Activated CD4-positive, alpha-beta T cell treated with anti-CD3 and anti-CD28 coated beads, Interleukin-2, amount 50 U/mL, for 48 hours (primary cell): ENCODE measurements at places on chromosomes 4 and X.

DNA sequence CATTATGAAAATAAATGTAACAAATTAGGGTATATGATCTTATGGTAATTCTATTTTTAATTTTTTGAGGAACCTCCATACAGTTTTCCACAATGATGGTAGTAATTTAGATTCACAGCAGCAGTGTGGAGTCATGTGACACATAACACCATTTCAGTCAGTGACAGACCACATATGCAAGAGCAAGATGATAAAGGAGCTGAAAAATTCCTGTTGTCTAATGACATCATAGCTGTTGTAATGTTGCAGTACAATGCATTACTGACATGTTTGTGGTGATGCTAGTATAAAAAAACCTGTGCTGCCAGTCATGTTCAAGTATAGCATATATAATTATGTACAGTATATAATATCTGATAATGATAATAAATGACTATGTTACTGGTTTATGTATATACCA is 28.5 kb downstream of the EMCN start:
- no peak for DNase-seq

DNA sequence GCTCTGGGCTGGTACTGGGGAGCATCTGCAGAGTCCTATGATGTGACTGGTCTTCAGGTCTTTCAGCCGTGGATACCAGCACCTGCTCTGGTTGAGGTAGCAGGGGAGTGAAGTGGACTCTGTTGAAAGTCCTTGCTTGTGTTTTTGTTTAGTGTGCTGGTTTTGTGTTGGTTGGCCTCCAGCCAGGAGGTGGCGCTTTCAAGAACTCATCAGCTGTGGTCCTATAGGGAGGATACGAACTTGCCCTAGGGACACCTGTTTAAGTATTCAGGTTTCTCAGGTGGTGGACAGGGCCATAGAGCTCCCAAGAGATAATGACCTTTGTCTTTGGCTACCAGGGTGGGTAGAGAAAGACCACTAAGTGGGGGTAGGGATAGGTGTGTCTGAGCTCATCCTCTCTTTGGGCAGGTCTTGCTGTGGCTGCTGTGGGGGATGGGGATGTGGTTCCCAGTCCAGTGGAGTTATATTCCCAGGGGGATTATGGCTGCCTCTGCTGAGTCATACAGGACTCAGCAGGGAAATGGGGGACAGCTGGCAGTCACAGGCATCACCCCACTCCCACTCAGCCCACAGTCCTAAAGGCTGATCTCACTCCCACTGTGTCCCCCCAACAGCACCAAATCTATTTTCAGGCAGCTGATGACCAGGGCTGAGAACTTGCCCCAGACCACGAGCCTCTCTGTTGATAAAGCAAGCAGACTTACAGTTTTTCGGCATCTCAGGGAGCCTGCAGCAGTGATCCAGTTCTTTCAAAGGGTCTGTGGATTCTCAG is 24.1 kb downstream of the MSMO1 start:
- DNase-seq = no peak

GRCh38 chr4:186121057-186121456 is 16.6 kb downstream of the FAM149A start:
- no peak for DNase-seq

- DNase-seq = no peak
These were observed 38.7 kb downstream of the COL25A1 start for GRCh38 chr4:109263721-109264120.

GRCh38 chrX:20116087-20116576 is 575 bp downstream of the MAP7D2 start:
- no peak for DNase-seq

- no peak for DNase-seq
These were observed 70.3 kb downstream of the WFS1 start for GRCh38 chr4:6339818-6340445.

- no peak for DNase-seq
These were observed 573.8 kb upstream of the NDST4 start for GRCh38 chr4:115687052-115687755.

GRCh38 chrX:133523081-133523487 is 107.8 kb upstream of the GPC4 start:
- DNase-seq = no peak

GRCh38 chr4:87007528-87008446 is 73.0 kb downstream of the AFF1 start:
- peak; percentile 60 for DNase-seq

GRCh38 chrX:50407976-50408375 is 62.6 kb downstream of the DGKK start:
- DNase-seq = no peak

GRCh38 chr4:165828928-165829327 is 44.1 kb upstream of the TLL1 start:
- no peak for DNase-seq

- DNase-seq = no peak
These were observed 868 bp downstream of the AFAP1 start for GRCh38 chr4:7938609-7939376.

DNA sequence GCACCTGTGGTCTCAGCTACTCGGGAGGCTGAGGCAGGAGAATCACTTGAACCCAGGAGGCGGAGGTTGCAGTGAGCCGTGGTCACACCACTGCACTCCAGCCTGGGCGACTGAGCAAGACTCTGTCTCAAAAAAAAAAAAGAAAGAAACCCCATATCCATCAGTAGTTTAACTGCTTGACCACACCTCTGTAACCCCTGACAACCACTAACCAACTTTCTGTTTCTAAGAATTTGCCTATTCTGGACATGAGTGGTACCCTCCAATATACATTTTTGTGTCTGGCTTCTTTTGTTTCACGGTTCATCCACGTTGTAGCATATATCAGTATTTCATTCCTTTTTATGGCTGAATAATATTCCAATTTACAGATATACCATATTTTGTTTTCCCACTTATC is 9.1 kb downstream of the PPAT start:
- DNase-seq = no peak

DNA sequence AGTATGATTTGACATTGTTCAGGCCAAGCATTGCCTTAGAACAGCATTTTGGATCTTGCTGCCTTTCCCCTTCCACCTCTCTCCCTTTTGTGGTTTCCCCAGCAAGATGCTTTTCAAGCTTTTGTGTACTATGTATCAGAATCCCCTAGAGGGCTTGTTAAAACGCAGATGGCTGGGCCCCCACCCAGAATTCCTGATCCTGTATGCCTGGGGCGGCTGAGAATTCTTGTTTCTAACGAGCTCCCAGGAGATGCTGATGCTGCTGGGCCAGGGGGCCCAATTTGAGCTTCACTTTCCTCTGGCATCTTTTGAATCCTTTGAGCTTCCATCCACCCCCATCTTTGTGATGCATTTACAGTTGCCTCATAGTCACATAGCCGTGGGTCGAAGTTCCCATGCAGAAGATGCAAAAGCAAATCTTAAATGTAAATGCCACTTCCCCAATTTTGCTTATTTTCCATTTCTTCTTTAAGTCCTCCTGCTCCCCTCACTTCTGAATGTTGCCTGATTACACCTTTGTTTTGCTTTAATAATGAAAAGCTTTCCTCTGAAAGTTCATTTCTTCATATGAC is 18.5 kb downstream of the HCCS start:
- no peak for DNase-seq

GRCh38 chr4:16133406-16133805 is 49.6 kb upstream of the PROM1 start:
- DNase-seq = no peak

DNA sequence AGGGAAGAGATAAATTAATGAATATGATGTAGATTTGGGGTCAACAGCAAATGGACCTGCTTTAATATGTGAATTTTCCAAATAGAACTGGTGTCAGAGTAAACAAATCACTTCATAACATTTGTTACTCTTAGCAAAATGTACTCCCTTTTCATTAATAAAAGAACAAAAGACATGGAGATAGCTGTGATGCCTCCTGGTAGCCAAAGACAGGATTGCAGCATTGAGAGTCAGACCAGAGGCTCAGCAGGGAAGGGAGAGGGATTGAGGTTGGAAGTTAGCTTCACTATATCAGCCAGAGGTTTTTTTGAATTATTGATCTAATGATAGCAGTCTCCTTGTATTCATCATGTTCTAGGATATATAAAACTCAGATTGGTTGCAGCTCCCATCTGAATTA is 17.4 kb upstream of the RAB40A start:
- no peak for DNase-seq

DNA sequence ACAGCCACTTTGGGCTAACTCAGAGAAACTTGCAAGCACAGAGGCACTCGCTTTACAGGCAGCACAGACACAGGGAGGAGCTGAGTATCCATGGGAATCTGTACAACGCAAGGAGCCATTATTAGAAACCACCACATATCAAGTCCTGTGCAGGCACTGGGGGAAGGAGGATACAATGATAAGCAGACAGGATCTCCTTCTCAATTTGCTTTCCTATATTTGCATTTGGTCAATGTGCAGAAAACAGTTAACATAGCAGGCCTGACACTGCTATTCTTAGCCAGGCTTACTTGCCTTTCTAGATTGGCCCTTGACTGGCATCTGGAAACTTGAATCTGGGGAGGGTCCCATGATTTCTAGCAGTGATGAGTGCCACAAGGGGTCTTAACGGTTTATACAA is 65.8 kb downstream of the TEC start:
- DNase-seq = no peak

DNA sequence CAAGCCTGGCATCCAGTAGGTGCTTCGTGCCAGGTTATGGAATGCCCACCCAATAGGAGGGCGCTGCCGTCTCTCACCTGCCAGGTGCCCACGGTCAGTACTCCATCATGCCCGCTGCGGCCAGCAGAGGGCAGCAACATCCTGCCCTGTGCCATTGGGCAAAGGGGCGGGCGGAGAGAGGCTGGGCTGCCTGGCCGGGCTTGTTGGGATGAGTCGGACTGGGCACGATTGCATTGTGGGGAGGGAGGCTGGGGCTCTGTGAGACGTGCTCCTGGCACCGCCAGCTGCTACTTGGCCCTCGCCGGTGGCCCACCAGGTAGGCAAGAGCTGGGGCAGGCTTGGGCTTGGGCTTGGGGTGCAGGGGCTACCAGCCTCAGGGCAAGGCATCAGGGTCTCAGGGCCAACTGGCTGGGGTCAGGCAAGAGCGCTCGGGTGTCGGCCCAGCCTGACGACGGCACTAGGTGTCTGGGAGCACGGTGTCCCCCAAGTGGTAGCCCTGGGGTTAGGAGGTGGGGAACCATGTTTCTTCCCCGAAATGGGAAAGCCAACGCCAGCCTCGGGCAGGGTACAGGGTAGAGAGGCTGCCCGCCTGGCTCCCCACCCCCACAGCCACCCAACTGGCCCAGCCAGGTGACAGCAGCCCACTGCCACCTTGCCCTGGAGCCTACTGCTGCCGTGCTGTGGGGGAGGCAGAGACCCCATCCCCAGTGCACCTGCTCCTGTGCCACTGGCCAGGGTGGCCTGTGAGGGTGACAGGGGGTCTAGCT is at the start of gene PLXNB3:
TSS of gene PLXNB3 (plus strand) at position 261 of the 767 bp plus-strand sequence. CDS start 1,287 bp downstream, outside the sequence.
- peak; percentile 78 for DNase-seq

DNA sequence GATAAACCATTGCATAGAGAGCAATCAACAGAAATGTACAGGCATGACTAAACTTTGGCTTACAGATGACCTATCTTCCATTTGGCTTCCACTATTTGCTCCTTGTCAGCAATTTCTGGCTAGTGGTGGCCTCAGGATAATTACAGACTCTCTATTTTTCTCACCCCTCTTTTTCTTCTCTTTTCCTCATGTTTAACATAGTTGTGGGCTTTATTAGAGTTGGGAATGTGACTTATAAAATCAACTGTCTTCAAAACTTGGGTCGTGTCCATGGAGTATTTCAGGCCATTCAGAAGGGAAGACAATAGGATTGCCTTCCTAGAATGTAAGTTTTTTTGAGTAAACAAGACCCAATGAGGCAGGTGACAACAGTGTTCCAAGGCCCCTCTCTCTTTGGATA is 236.2 kb downstream of the FRAS1 start:
- no peak for DNase-seq

GRCh38 chr4:14078326-14078725 is 450.8 kb upstream of the BOD1L1 start:
- no peak for DNase-seq

- DNase-seq = no peak
These were observed 1415.6 kb upstream of the PCDH7 start for GRCh38 chr4:29304595-29304994.

- no peak for DNase-seq
These were observed 57.0 kb upstream of the LRAT start for GRCh38 chr4:154686838-154687237.

DNA sequence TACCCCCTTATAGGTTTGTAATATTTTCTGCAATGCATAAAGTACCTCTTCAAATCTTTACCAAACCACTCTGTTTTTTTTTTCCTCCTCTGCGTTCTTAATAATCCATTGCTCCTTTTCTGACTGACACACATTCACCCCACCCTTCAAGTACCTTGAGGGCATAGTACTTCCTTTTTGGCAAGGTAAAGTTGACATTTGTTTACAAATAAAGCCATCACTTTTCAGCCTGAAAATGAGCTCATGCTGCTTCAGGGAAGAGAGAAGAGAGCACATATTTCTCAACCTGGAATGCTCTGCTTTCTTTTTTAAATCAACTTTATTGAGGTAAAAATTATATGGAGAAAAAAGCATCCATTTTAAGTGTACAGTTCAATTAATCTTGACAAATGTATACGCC is 113.9 kb downstream of the AGTR2 start:
- no peak for DNase-seq
